ENCODE measurements at places on chromosomes 4 and X.

GRCh38 chr4:25843340-25844097 is 19.3 kb downstream of the SEL1L3 start:
- DNase-seq = no peak

GRCh38 chrX:44042116-44042515 is 68.9 kb upstream of the NDP start:
- no peak for DNase-seq

DNA sequence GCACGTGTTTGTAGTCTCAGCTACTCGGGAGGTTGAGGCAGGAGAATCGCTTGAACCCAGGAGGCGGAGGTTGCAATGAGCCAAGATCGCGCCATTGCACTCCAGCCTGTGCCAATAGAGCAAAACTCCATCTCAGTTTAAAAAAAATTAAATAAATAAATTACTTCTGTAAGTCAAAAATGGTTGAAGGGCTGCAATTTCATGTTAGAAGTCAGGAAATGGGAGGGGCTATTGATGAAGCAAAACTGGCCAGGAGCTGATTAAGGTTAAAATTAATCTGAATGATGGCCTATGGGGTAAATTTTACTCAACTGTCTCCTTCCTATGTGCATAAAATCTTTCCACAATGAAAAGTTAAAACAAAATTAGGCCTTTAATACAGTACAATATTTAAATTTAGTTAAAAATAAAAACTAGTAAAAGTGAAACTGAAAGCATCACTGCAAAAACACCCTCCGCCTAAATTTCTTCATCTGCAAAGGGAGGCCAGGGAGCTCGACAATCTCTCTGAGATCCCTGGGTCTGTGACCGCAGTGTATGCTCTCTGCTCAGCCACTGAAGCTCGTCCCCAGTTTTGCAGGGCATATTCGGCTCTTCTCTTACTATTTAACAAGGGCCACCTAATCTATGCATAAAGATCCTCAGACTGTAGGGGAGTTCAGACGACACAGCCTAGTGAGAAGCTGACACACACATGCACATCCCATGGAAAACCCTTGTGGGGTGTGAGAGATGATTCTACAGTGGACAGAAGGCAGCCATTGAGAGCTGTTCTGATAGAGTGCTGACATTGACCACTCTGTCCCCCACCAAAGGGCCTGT is 57.2 kb downstream of the IRF2 start:
- DNase-seq = no peak

GRCh38 chr4:39319676-39320075 is 46.5 kb downstream of the RFC1 start:
- DNase-seq = no peak

GRCh38 chr4:121428721-121429120 is 47.9 kb upstream of the QRFPR start:
- DNase-seq = no peak

DNA sequence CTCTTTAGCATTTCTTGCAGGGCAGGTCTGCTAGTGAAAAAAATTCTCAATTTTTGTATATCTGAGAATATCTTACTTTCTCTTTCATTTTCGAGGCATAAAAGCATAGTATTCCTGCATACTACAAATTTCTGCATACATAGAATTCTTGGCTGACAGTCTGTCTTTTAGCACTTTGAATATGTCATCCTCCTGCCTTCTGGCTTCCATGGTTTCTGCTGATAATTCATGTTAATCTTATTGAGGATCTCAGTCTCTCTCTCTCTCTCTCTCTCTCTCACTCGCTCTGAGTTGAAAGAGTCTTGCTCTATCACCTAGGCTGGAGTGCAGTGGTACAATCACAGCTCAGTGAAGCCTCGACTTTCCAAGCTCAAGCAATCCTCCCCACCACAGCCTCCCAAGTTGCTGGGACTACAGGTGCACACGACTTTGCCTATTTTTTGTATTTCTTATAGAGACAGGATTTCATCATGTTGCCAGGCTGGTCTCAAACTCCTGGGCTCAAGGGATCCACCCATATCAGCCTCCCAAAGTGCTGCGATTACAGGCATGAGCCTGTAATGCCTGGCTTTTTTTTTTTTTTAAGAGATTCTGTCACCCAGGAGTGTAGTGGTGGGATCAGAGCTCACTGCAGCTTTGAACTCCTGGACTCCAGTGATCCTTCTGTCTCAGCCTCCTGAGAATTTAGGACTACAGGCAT is 161.3 kb downstream of the FNIP2 start:
- DNase-seq = no peak

DNA sequence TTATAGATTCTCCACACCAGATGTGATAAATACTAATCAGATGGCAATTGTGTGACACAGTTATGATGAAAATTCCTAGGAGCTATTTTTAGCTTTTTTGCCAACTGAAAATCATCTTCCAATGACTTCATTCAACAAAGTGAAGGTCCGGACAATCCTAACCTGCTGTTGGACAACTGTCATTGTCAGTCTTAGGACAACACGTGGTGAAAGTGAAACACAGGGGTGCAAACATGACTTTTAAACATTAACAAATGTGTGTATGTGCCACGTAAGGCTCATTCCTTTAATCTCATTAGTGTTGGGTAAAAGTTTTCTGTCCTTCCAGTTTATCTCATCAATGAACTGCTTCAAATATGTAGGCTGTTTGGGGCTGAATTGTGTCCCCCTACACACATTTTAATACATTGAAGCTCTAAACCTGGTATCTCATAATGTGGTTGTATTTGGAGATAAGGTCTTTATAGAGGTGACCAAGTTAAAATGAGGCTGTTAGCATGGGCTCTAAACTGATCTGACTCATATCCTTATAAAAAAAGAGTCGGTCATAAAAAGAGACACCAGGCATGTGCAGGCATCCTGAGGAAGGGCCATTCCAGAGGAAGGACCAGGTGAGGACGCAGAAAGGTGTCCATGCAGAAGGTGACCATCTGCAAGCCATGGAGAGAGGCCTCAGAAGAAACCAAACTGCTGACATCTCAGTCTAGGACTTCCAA is 41.2 kb upstream of the SMAD1 start:
- DNase-seq = no peak

DNA sequence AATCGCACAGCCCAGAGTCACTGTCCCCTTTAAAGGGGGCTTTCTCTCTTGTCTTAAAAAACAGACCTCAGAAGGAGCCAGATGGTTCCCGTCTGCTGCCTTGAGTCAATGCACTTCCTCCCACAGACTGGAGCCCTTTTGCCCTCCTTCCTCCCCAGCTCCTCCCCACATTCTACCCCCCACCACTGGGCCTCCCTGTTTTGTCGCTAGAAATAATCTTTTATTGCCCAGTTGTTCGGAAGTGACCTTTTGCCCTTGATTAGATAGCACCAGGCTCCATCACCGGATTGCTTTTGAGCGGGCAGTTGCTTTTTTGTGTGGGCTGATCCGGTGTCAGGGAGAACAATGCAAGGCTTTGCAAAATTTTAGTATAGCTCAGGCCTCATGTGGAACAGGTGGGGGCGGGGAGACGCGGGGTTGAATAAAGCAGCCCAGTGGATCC is 47.7 kb downstream of the SPRY1 start:
- DNase-seq = no peak

DNA sequence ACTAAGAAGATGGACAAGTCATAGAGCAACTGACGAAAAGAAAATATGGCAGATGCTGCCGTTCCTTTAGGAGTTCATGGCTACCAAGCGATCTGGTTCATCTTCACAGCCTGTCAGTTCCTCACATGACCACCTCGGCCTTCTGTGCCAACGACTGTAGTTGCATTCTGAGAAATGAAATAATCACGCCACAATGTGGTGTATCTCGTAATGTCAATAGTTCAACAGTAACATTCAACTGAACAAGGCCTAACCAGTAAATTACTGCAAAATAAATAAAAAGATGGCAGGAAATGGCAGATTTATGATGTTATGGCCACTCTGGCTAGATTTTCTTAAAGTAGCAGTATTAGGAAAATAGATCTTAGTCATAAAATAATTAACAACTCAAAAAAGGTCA is 4.4 kb downstream of the GPRIN3 start:
- DNase-seq = no peak

- no peak for DNase-seq
These were observed 72.1 kb downstream of the GALNT7 start for GRCh38 chr4:173240696-173241095.

DNA sequence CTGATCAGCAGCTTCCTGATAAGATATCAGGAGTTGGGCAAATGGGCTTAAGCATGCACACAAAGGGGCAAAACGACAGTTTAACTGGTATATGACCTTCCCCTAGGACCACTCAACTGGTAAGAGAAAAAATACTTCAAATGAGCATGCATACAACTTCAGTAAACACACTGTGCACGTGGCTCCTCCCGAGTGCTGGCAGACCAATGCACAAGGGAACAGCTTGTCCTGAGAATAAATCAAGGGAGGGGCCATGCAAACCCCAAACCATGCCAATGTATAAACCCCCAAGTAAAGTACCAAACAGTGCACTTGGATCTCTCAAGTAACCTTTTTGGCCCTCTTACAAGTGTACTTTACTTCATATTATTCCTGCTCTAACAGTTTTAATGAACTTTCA is 293.3 kb upstream of the TBX22 start:
- DNase-seq = no peak

- no peak for DNase-seq
These were observed 78.2 kb downstream of the MSL3 start for GRCh38 chrX:11836284-11836683.

DNA sequence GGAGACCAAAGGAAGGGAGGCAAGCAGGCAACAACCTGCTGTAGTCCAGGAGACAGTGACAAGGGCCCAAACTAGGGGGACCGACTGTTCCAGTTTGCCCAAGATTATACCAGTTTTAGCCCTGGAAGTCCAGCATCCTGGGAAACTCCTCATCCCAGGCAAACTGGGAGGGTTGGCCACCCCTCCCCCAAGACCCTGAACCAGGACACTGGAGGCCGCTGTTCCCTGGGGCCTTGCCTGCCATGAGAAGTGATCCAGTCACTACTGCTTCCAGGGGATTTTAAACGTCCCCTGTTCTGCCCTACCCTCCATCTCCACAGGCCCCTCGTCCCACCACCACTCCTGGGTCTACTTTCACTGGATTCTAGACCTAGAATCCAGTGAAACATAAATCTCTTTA is 4.3 kb upstream of the DGAT2L6 start:
- DNase-seq = no peak

- DNase-seq = no peak
These were observed 738.3 kb upstream of the TENM3 start for GRCh38 chr4:181504924-181505323.

DNA sequence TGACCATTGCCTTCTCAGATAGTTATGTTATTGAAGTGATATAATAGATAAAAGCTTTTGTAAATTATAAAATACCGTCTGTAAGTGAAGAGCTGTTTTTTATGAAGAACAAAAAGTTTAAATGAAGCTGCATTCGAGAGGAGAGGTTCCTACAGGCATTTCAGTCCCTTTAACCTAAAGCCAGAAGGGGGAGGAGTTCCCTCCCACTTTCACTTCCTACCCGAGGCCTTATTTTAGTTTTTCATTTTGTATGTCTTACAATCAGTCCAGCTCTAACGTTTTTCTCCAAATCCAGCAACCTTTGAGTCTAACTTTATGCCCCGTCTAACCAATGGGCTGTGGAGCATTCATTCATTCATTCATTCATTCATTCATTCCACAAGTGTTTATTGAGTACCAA is 16.5 kb upstream of the SOX3 start:
- no peak for DNase-seq

GRCh38 chrX:138982365-138982764 is 270.8 kb upstream of the FGF13 start:
- DNase-seq = no peak

GRCh38 chr4:99816545-99817308 is at the start of gene DAPP1:
DAPP1 (plus strand) TSS chr4:99816827; CDS start chr4:99816914, 87 bp downstream.
- peak; percentile 30 for DNase-seq

DNA sequence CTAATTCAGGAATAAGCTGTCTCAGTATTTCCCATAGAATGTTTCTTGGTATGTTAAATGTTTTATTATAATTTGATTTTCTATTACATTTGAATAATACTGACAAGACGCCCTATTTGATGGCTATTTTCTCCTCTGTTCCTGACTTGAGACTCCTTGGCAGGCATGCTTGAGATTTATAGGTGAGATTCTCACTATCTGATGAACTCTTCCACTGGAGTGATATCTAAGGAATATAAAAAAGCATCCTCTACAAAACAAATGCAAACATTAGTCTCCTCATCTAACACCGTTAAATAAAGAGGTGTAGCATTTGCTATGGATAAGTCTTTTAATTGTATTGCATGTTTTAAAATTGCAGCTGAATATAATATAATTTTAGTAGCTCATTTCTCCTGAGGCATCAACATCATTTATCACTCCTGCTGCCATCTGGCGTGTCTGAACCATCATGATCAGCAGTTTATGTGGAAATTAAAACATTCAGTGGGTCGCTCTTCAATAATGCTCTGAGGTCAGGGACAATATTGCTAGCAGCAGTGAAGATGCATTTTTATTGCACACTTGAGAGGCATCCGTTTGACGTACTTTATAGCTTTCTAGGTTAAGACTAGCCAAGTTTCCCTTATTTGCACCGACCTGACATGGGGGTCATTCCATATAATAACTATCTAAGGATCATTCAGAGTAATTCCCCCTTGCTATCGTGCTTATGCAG is 210.4 kb upstream of the GALNTL6 start:
- DNase-seq = no peak

DNA sequence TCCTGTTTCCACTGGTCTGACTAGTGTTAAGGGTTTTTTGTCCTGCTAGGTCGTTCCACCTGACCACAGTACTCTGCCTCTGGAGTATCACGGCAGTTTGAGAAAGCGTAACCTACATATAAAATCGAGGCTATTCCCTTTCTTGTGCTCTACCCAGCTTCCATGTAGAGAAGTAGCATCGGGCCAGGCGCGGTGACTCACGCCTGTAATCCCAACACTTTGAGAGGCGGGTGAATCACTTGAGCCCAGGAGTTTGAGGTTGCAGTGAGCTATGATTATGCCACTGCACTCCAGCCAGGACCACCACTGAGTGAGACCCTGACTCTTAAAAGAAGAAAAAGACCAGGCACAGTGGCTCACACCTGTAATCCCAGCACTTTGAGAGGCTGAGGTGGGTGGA is 7.5 kb downstream of the PPEF1 start:
- no peak for DNase-seq

DNA sequence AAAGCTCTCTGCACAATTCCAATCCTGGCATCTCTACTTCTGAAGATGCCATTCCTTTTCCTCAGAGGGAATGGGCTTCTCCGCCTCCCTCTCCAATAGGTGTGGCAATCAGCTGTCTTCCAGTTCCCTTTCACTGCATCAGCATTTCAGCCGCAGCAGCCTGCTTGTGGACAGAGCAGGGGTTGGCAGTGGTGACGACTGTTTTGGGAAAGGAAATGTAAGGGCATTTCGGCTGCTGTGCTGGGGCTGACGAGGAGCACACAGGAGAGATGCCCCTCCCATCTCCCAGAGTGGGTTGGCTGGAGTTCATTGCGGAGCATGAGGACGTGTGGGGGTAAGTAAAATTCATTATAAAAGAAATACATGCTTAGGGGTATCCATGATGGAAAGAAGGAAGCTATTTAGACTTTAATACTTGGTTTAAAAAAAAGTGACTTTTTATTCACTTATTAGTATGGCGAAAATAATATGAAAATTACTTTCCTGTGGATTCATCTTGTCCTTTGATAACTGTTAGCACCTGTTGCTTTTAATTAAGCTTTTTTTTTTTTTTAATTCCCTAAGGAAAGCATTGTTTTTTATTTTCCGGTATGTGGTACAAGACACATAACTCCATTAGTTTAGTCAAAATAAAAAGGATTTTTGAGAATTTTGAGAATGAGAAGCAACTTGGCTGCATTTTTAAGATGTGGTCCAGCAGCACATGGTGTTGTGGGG is at the start of gene LIMCH1:
TSS of gene LIMCH1 (plus strand) at position 141 of the 717 bp plus-strand sequence. CDS start 67,839 bp downstream, outside the sequence.
- no peak for DNase-seq

- DNase-seq = no peak
These were observed 246.7 kb upstream of the ARHGAP24 start for GRCh38 chr4:85228264-85228663.

Data from stimulated activated CD8-positive, alpha-beta memory T cell treated with anti-CD3 and anti-CD28 coated beads, Interleukin-2, amount 100 ng/mL, for 1 hour (primary cell).